ENCODE measurements at places on chromosomes 3 and 15. TPM values are rescaled to one million over a fixed set of nuclear protein-coding genes. Genes with fewer than 3 reads are reported as not detected.

DNA sequence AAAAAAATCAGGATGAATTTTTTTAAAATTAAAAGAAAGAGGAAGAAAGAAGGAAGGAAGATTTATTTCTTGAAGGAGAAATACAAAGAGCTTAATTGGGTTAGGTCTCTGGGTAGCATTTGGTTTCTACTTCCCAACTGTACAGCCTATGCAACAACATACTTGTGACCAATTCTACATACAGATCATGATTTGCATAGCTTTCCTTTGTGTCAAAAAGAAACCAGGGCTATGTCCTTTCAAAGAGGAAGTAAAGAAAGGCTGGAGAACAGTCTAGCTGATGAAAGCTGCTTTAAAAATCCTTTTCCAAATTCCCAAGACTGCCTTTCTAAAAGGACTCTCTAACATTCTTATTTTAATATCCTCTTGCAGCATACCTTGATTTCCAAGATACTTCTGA is 6.1 kb upstream of the HGD start:
- no peak overlapping the region for H3K4me3 ChIP-seq
- H3K27ac ChIP-seq: no peak overlapping the region
- no peaks in the 10 kb centered on the region for H3K36me3 ChIP-seq
- H3K27me3 ChIP-seq: no peaks in the 10 kb centered on the region
- peaks cover 19% of the 10 kb centered on the region for H3K4me1 ChIP-seq

GRCh38 chr3:134567605-134568004 is 81.7 kb downstream of the CEP63 start:
- no peak for DNase-seq
- no peaks in the 10 kb centered on the region for H3K27me3 ChIP-seq
- H3K27ac ChIP-seq: no peak overlapping the region
- no peaks in the 10 kb centered on the region for H3K36me3 ChIP-seq

DNA sequence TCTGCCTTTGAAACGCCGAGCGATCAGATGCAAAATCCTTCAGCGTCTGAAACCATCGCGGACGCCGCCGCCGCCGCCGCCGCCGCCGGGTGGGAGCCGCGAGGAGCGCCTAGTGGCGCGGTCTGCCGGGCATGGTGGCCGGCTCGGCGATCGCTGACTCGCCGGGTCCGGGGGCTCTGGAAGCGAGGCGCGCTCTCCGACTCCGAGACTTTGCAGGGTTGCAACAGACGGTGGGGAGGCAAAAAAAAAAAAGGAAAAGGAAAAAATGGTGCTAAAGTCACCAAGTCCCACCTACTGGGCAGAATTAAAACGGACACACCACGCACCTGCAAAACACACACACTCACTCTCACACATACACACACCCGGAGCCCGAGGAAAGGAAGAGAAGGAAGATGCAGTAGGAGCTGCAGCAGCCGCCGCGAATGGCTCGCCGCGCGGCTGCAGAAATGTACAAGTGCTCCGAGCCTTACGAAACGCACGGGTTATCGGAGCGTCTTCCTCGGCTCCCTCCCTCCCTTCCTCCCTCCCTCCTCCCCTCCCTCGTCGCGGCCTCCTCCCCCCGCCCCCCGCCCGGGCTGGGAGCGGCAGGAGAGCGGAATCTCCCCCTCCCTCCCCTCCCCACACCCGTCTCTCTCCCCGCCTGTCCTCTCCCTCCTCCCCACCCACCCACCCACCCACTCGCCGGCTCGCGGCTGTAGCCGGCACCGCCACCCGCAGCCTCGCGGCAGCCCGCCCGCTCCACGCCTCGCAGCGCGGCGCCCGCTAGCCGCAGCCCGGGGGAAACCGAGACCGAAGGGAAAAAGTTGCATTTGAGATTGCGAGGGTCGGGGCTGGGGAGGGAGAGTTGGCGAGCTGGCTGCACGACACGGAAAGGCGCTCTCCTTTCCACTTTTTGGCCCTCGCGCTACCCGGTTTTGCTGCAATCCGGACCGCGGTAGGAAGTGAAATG is at the start of gene NTRK3:
NTRK3 (minus strand) TSS at position 461 of the 952 bp plus-strand sequence. CDS start 586 bp downstream, outside the sequence.
- DNase-seq: no peak
- peaks cover 22% of the 10 kb centered on the region for H3K4me1 ChIP-seq
- no peak within 1 kb of the TSS for H3K27ac ChIP-seq

GRCh38 chr3:37521429-37521828 is 340.3 kb upstream of the CTDSPL start:
- no peaks in the 10 kb centered on the region for H3K4me1 ChIP-seq
- DNase-seq: no peak
- H3K36me3 ChIP-seq: no peaks in the 10 kb centered on the region
- H3K27me3 ChIP-seq: no peaks in the 10 kb centered on the region
- no peak overlapping the region for H3K27ac ChIP-seq
- no peak overlapping the region for H3K4me3 ChIP-seq

- H3K4me1 ChIP-seq: peaks cover 37% of the 10 kb centered on the region
- no peak for DNase-seq
- no peaks in the 10 kb centered on the region for H3K27me3 ChIP-seq
- H3K27ac ChIP-seq: peak overlapping the region; percentile 63
- no peaks in the 10 kb centered on the region for H3K36me3 ChIP-seq
These were observed 56.4 kb upstream of the RASGRP1 start for GRCh38 chr15:38620851-38621594.

DNA sequence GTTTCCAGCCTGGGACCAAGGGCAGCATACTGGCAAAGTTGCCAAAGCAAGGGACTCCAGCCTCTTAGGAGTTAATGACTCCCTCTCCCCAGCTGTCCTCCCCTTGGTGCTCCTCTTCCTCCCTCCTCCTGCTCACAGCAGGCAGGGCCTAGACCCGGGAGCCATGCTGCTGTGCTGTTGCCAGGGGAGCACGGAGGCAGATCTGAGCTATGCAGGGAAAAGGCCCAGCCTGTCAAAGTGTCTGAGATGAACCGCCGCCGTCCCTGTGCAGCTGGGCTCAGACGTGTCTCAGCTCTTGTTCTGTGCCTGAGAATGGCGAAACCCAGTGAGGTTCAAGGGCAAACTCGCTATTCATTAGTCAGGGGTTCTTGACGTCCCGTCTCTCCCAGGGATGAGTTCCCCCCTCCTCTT is 60.8 kb upstream of the POLG start:
- H3K4me1 ChIP-seq: peaks cover 14% of the 10 kb centered on the region
- DNase-seq: no peak
- H3K36me3 ChIP-seq: no peaks in the 10 kb centered on the region
- no peaks in the 10 kb centered on the region for H3K27me3 ChIP-seq
- no peak overlapping the region for H3K4me3 ChIP-seq
- H3K27ac ChIP-seq: no peak overlapping the region

DNA sequence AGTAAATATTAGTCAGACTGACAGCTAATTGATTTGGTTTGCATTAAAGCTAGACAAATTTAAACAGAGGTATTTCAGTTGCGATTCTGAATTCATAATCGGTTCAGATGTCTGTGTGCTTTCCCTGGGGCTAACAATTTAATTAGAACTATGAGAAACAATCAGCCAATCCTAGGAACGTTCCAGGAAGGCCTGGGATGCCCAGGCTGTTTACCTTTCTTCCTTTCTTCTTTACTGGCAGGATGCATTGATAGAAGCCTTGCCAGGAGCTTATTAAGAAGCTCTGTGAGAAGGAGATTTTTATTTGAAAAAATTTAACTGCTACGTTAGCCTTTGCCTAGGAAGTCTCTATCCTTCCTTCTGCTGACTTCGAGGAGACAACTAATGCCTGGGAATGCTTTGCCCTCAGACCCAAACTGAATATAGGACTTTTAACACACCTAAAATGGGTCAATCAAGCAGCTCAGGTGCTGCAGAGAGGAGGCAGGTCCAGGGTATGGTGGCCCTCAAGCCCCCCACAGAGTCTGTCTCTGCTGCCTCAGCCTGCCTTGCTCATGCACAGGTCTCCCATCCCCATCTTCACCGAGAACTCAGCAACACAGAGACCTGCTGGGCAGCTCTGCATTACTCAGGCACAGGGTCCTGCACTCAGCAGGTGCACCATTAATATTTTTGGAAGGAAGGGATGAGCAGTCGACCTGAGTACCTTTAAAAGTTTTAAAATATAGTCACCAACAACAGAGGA is 48.5 kb downstream of the PCSK6 start:
- H3K4me1 ChIP-seq: peaks cover 19% of the 10 kb centered on the region
- H3K27ac ChIP-seq: no peak overlapping the region

DNA sequence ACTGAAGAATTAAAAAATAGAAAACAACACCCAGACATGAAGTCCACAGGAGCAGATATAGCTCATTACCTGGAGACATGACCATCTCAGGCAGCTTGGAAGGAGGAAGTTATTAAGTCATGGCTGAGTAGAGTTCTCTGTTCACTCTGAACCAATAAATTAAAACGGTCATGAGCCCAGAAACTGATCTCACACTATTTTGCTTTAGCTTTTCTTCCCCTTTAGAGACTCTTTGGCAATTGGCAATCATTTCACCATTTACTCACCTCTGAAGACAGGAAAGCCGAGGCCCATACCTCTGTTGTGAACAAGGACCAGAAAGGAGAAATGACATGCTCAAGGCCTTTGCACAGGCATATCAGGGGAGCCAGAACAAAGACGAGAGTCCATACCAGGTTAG is 26.6 kb downstream of the CLDN18 start:
- no peak overlapping the region for H3K27ac ChIP-seq
- H3K27me3 ChIP-seq: no peaks in the 10 kb centered on the region
- H3K4me3 ChIP-seq: no peak overlapping the region
- no peaks in the 10 kb centered on the region for H3K4me1 ChIP-seq
- no peaks in the 10 kb centered on the region for H3K36me3 ChIP-seq
- DNase-seq: no peak

GRCh38 chr3:31522152-31522551 is 10.6 kb upstream of the STT3B start:
- H3K4me3 ChIP-seq: no peak overlapping the region
- H3K36me3 ChIP-seq: no peaks in the 10 kb centered on the region
- no peaks in the 10 kb centered on the region for H3K4me1 ChIP-seq
- no peaks in the 10 kb centered on the region for H3K27me3 ChIP-seq

- H3K36me3 ChIP-seq: no peaks in the 10 kb centered on the region
- no peaks in the 10 kb centered on the region for H3K4me1 ChIP-seq
- no peak overlapping the region for H3K4me3 ChIP-seq
- DNase-seq: no peak
These were observed 75.6 kb downstream of the VPS8 start for GRCh38 chr3:184887574-184887973.

DNA sequence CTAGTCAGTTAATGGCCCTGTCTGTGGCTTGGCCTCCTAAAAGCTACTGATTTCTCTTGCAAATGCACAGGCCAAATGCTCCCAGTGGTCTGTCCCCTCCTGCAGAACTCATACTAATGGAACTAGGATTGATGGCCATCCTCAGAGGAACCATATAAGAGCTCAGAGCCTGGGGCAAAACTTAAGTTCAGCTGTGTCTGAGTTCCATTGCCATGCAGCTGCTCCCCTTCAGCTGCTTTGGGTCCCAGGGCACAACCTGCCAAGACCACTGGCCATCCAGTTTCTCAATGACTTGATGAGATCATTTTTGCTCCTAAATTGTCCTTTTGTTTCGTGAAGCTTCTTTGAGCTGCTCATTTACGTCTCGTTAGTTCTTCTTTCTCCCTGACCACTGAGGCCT is 529.5 kb upstream of the TBL1XR1 start:
- H3K27me3 ChIP-seq: no peaks in the 10 kb centered on the region
- no peak overlapping the region for H3K4me3 ChIP-seq
- no peak for DNase-seq
- H3K4me1 ChIP-seq: peaks cover 12% of the 10 kb centered on the region

DNA sequence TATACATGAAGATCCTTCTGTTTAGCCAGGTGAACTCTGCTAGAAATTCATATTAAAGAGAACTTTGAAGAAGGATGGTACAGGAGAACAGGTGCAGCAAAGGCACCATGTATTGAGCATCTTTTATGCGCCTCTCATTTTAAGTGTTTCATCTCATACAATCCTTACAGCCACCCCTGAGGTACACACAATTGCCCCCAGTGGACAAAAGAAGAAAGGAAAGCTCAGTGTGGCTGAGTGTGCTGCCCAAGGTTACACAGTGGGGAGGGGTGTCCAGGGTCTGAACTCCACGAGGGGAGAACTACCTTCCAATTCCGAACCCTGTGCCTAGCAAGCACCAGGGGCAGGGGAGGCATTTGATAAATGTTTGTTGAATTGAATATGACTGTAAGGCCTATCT is 98.6 kb downstream of the MECOM start:
- H3K27ac ChIP-seq: no peak overlapping the region
- H3K4me1 ChIP-seq: peaks cover 17% of the 10 kb centered on the region
- H3K36me3 ChIP-seq: no peaks in the 10 kb centered on the region
- no peak overlapping the region for H3K4me3 ChIP-seq
- no peak for DNase-seq

TICRR gene
- under 0.01 TPM for total RNA-seq

PAQR9 gene
- total RNA-seq: 0.26 TPM

ECE2 gene
- total RNA-seq: 11.7 TPM

All from body of pancreas (tissue), 4 donors.